ENCODE measurements at places on chromosomes 7 and 10. TPM values are rescaled to one million over a fixed set of nuclear protein-coding genes. Genes with fewer than 3 reads are reported as not detected.
A peak's percentile ranks its signal among the peaks of the same experiment; 100 is the strongest.

Gene PNLIPRP2
- total RNA-seq, result 0.94 TPM

Gene DDX50
- 45.3 TPM for total RNA-seq

Gene GRID1
- total RNA-seq, result 7.5 TPM

Gene ADARB2
- total RNA-seq, result 1.9 TPM

Gene XRCC2
- 0.14 TPM for total RNA-seq

Gene CTAGE4
- total RNA-seq, result not detected

Gene ABLIM1
- 154 TPM for total RNA-seq

Gene GRID2IP
- total RNA-seq, result 1.8 TPM

- DNase-seq, result no peak
- H3K36me3 ChIP-seq, result no peaks in the 10 kb centered on the region
- H3K27ac ChIP-seq, result no peak overlapping the region
- no peak overlapping the region for H3K4me3 ChIP-seq
- H3K27me3 ChIP-seq, result no peaks in the 10 kb centered on the region
Observed at GRCh38 chr10:6530211-6530840, 49.8 kb downstream of the PRKCQ start.

- DNase-seq, result no peak
- no peaks in the 10 kb centered on the region for H3K4me1 ChIP-seq
- no peaks in the 10 kb centered on the region for H3K27me3 ChIP-seq
- no peak overlapping the region for H3K4me3 ChIP-seq
- H3K36me3 ChIP-seq, result no peaks in the 10 kb centered on the region
Observed at GRCh38 chr10:19316204-19316870, 267.7 kb downstream of the MALRD1 start.

DNA sequence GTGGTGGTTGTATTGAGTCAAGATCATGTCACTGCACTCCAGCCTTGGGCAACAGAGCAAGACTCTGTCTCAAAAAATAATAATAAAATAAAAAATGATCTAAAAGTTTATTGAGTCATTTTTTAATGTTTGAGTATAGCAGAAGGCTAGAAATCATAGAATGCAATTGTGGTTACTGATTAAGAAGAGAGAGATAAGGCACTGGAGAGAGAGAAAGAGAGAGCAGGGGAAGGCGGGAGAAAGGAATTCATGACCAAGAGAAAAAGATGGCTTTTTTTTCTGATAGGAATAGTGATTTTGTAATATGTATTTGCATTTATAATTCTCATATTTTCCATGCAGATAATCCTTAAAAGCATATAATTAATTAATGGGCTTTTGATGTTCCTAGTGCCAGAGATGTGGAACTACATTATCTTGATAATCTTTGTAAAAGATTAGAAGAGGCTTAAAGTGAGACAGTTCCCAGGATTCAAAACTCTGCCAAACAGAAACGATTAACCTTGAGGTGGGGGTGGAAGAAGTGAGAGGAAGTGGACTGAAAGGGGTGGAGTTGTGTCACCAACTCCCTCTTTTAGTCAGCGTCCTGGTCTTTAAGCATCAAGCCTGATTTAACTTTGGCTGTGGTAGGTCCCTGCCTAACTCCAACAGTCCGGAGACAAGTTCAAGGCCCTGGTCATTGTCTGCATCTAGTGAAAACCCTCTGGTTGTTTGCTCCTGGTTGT is 76.2 kb downstream of the CHN2 start:
- H3K4me3 ChIP-seq, result no peak overlapping the region
- DNase-seq, result peak; percentile 39

DNA sequence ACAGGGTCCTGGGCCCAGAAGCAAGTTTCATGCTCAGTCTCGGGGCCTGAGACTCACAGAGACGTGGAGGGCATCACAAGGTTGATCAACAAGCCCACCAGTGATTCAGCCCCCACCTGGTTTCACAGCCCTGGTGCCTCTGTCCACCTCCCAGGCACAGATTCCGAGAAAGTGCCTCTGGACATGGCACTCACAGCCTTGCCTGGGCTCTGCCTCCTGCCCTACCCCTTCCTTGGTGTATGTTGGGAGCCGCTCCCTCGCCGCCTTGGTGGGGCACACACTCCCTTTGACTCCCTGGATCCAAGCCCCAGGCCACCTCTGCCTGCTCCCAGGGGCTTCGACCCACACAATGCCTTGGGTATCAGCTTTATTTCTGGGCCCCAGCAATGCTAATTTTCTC is 200.8 kb upstream of the PPP2R2D start:
- peaks cover 16% of the 10 kb centered on the region for H3K27me3 ChIP-seq
- H3K4me3 ChIP-seq, result no peak overlapping the region
- no peaks in the 10 kb centered on the region for H3K36me3 ChIP-seq
- H3K4me1 ChIP-seq, result no peaks in the 10 kb centered on the region
- no peak overlapping the region for H3K27ac ChIP-seq

GRCh38 chr7:33774762-33775523 is 130.4 kb upstream of the BMPER start:
- no peak overlapping the region for H3K27ac ChIP-seq
- H3K4me3 ChIP-seq, result no peak overlapping the region
- no peaks in the 10 kb centered on the region for H3K27me3 ChIP-seq
- H3K4me1 ChIP-seq, result no peaks in the 10 kb centered on the region
- no peaks in the 10 kb centered on the region for H3K36me3 ChIP-seq

DNA sequence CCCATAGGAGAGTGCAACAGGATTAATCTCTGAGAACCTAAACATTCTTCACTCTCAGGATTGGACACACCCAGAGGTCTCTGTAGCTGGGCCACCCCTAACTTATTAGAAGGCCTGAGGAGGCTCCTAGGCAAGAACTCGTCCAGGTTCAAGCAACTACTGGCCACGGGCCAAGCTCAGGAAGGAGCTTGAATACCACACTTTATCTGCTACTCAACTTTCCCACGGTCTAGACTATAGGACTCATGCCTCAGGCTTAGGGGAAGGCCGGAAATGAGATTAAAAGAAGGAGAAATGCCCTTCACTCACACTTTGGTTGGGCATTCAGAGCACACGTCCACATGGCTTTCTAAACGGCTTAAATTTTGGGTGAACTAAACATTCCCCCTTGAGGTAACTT is 142.8 kb upstream of the PHYHIPL start:
- H3K4me1 ChIP-seq, result peaks cover 9% of the 10 kb centered on the region
- no peak overlapping the region for H3K27ac ChIP-seq
- no peak for DNase-seq

DNA sequence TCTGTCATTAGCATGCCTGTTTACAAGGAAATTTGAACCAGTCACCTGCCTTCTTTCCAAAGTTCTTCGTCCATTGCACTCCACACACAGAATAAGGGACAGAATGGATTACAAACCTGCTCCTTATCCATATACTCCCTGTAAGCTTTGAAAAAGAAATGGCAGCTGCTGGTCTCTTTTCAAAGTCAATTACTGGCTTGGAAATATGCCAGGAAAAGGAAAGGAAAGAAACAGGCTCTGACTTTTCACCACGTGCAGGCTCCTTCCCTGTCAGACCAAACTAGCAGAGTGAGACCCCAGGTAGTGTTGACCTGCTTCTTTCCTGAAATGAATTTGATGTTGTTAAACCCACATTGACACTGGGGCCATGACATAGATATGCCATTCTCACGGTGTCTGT is 84.5 kb downstream of the LHFPL3 start:
- no peak overlapping the region for H3K27ac ChIP-seq
- H3K4me3 ChIP-seq, result no peak overlapping the region
- H3K27me3 ChIP-seq, result no peaks in the 10 kb centered on the region
- H3K4me1 ChIP-seq, result no peaks in the 10 kb centered on the region
- no peak for DNase-seq
- no peaks in the 10 kb centered on the region for H3K36me3 ChIP-seq

DNA sequence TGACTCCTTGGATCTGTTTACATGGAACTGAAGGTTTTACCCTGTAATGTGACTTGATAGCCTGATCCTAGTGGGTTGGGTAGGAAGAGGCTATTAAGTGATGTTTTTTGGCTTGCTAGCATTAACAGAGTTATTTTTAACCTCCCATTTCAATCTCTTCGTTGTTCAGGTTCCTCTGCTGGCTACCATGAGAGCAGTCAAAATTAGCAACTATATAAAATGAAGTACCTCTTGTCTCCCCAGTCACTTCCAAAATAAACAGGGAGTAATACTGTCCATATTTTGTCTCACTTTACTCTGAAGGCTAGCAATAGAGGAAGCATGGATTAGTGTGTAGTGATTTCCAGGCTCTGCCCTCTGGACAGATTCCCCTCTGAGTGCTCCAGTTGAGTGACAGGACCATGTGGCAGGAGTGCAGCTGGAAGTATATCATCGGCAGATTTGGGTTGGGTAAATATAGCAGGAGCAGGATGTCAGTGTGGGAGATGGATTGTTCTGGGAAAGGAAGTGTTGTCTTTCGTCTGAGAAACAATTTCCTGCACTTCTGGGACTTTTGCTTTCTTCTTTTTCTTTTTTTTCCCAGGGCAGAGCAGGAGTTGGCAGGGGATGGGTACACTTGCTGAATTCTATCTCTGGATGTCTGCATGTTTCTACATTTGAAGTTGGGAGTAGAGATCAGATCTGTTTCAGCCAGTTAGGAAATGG is 35.2 kb downstream of the GBF1 start:
- peak; percentile 18 for DNase-seq
- H3K36me3 ChIP-seq, result no peaks in the 10 kb centered on the region
- peak overlapping the region; percentile 35 for H3K27ac ChIP-seq
- peaks cover 11% of the 10 kb centered on the region for H3K4me1 ChIP-seq

DNA sequence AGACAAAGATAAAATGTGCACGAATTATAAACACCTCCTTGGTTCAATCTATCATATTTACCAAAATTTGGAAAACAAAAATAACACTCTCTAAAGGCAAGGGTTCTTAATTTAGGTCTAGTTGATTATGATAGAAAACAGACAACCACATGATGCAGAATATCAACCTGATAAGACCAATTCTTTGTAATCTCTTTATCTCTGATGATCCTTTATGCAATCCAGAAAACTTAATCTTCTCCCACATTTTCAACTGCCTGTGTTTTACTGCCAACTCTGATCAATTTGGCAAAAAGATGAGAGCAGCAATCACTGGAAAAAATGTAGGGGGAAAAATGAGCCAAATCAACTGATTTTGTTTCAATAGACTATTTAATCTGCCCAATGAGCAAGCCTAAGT is 148.5 kb downstream of the LRRN3 start:
- H3K27me3 ChIP-seq, result no peaks in the 10 kb centered on the region
- H3K27ac ChIP-seq, result no peak overlapping the region
- H3K4me1 ChIP-seq, result no peaks in the 10 kb centered on the region
- DNase-seq, result no peak

DNA sequence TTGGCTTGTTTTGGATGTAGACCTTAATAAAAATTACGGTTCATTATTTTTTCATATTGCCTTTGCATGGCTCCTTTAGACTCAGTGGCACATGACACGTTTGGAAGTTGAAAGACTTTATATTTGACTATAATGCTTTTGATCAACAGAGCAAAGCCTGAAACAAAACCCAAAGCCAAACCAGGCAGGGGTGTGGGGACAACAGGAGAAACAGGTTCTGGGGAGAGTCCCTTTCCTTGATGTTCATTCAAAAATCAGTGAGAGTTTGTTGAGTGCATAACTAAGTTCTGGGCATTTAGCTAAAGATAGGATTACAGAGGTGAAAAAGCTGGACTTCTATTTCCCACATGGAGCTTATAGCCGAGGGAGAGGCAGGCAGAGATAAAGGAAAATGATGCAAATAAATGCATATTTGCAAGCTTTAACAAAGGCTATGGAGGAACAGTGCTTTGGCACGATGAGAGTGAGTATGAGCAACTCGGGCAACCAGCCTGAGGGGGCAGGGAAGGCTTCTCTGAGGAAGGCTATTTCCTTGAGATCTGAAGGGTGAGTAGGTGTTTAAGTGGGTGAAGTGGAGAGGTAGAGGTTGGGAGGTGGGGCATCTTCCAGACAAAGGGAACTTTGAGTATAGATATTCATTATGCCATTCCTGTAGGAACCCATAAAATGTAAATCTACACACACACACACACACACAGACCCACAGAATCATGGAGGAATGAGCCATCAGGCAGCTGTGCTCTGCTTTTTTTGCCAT is 34.5 kb upstream of the PDZD8 start:
- no peak for DNase-seq
- no peak overlapping the region for H3K4me3 ChIP-seq
- H3K27me3 ChIP-seq, result no peaks in the 10 kb centered on the region
- no peaks in the 10 kb centered on the region for H3K4me1 ChIP-seq
- H3K27ac ChIP-seq, result no peak overlapping the region

GRCh38 chr7:136938476-136938875 is 70.0 kb downstream of the CHRM2 start:
- no peak overlapping the region for H3K27ac ChIP-seq
- H3K36me3 ChIP-seq, result no peaks in the 10 kb centered on the region
- no peaks in the 10 kb centered on the region for H3K4me1 ChIP-seq
- no peak overlapping the region for H3K4me3 ChIP-seq
- no peak for DNase-seq

DNA sequence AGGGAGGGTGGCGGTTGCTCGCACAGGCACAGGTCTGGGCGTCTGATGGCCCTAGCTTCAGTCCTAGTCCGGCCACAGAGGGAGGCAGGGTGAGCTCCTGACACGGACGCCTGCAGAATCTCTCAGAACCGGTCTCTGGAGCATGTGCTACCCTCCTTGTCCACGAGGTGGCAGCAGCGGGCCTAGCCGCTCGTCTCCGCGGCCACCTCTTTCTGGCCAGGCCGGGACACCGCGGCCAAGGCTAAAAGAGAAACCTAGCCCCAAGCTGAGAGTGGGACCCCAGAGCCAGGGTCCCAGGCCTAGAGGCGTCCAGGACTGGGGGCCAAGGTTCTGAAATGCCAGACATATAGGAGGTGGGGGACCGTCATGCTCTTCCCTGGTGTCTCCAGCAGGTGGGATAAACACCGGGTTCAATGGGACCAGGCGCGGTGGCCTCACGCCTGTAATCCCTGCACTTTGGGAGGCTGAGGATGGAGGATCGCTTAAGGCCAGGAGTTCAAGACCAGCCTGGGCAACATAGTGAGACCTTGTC is 3.2 kb upstream of the LAT2 start:
- H3K27me3 ChIP-seq, result no peaks in the 10 kb centered on the region
- H3K4me3 ChIP-seq, result no peak overlapping the region
- H3K4me1 ChIP-seq, result peaks cover 4% of the 10 kb centered on the region
- no peak overlapping the region for H3K27ac ChIP-seq
- peak; percentile 91 for DNase-seq

DNA sequence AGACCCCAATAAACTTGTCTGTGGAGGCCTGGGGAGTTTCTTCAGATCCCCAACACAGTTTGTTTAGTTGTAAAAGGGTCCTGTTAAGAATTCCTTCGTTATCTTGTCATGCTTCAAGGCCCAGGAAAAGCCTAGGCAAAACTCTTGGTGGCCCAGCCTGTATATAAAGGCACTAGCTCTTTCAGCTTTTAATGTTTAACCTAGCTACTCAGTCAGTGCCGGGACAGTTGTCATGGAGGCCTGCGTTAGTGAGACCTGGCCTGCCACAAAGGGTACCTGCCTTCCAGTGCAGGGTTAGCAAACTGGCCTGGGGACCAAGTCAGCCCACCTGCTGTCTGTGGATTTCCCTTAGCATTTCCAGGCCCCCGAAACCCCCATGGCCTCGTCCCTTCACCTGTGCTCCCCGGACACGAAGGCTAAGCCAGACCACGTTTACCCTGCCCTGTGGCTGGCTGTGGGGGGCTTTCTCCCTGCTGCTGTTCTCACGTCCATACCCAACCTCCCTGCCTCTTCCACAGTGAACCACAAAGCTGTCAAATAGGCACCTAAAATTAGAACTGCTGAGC is 96.9 kb upstream of the PPP2R2D start:
- H3K27me3 ChIP-seq, result no peaks in the 10 kb centered on the region
- H3K27ac ChIP-seq, result no peak overlapping the region
